ENCODE measurements at places on chromosomes 13 and 19.

GRCh38 chr19:50203281-50204080 is at the start of gene MYH14:
Gene MYH14 (plus strand): TSS chr19:50203622. CDS start chr19:50210366, 6,744 bp downstream.
- no peak for DNase-seq

DNA sequence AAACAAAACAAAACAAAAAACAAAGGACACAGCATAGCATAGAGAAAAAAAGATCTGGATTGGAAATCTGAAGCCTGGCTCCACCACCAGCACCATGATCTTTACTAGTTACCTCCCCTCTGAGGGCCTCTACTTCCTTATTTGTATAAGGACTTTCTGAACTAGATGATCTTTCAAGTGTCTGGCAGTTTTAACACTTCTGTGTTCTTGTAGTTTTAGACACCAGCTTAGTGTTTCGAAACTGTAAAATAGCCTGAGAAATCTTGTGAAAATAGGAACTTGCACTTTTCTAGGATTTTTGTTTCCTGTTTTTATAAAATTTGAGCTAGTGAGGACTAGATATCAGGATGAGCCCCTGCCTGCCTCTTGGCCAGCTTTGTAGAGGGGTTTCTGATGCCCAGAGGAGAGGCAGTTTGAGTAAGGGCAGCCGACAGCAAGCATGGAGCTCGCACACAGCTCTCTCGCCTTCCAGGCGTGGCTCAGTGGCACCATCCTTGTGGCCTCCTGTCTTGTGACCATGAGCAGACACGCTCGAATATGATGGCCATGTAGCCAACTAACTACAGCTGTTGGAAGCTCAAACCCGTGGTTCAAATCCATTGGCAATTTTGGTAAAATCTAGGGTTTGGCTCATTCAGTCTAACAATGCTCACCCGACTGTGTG is 319.0 kb downstream of the KCNRG start:
- no peak for DNase-seq

DNA sequence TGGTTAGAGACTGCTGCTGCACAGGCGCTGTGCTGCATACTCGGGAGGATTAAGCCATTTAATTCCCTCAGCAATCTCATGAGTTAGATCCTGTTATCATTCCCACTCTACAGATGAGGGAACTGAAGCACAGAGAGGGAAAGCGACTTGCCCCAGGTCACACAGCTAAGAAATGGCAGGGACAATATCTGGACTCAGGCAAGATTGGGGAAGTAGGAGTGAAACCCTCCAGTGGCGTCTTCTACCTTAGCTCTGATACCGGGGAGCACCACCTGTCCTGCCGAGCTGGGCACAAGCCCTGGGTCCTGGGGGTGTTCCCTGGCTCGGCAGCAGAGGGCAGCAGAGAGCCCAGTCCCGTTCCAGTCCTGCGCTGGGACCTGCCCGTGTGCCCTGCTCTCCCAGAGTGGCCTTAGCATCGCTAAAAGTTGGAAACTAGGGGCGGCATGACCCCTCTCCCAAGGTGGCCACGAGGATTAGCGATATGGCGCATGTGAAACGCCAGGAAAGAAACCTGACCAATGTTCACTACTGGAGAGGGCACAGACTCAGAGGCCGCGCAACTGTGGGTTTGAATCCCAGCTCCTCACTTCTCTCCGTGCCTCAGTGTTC is 20.5 kb downstream of the CYTH2 start:
- peak; percentile 91 for DNase-seq

- no peak for DNase-seq
Measured at GRCh38 chr13:21541271-21541670, 62.7 kb downstream of the MICU2 start.

DNA sequence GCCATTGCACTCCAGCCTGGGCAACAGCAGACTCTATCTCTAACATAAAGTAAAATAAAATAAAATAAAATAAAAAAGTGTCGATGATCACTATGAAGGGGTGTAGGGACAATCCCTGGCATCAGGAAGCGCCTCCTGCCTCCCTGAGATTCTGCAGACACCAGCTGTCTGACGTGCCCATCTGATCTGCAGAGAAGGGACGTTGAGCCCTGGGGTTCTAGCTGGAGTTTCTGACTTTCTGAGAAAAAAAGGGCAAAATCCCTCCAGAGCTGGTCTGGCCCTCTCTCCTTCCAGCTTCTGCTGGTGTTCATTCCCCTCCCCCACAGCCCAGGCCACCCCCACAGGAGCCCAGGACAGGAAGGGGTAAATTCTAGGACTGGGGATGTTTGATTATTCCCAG is 2.4 kb upstream of the ADGRE5 start:
- no peak for DNase-seq

- DNase-seq, result no peak
Measured at GRCh38 chr13:70541451-70541850, 433.2 kb upstream of the KLHL1 start.

DNA sequence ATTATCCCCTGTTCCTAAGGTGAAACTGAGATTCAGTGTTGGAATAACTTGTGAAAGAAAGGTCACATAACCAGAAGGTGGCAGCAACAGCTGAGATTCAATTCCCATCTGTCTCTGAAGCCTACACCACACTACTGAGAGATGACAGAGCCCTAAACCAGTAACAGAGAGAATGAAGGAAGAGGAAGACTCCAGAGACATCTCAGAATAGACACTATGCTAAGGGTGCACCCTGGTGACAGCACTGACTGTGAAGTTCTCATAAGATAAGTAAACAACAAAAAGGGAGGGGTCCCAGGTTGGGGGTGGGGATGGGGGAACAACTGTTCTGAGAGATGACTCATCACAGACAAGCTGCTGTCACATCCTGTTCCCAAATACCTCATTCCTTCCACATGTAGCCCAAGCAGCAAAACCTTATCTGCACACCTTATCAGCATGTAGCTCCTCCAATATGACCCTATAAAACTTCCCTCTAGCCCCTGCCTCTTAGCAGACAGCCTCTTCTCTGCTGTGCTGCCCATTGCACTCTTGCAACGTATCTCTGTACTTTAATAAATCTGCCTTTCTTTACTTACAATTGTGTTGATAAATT is 46.5 kb downstream of the UTP14C start:
- no peak for DNase-seq

DNA sequence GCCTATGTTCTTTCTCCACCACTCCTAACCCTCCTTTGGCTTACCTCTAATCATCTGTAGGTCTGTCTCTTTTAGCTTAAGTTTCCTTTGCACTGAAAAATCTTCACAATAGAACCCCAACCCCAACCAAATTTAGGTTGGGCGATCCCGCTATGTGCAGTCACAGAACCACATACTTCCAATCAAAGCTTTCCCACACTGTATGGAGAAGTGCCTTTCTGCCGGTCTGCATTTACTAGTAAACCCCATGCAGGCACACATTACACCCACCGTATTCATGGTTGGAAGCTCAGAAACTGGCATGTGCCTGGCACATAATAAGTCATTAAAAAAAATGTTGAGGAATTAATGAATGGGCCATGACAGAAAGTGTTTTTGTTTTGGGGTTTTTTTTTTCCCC is 158.4 kb downstream of the KLF12 start:
- no peak for DNase-seq

DNA sequence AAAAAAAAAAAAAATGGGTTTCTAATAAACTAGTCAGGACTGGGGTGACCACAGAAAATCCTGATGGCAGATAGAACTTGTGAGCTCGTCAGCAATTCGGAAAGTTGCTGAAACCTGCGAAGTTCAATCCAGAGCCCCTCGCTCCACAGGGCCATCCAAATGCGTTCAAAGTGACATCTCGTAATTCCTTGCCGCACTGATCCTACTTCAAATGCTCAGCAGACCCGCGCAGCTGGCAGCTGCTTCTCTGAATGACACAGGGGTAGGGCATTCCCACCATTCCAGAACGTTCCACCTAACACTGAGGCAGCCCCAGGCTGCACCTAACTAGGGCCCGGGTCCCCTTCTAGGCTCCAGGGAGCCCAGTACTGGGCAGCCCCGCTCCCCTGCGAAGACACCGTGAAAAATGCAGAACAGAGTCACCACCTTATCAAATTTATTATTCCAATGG is 4.8 kb upstream of the DAPK3 start:
- no peak for DNase-seq

GRCh38 chr13:100668408-100668807 is 6.2 kb downstream of the TMTC4 start:
- DNase-seq, result no peak

DNA sequence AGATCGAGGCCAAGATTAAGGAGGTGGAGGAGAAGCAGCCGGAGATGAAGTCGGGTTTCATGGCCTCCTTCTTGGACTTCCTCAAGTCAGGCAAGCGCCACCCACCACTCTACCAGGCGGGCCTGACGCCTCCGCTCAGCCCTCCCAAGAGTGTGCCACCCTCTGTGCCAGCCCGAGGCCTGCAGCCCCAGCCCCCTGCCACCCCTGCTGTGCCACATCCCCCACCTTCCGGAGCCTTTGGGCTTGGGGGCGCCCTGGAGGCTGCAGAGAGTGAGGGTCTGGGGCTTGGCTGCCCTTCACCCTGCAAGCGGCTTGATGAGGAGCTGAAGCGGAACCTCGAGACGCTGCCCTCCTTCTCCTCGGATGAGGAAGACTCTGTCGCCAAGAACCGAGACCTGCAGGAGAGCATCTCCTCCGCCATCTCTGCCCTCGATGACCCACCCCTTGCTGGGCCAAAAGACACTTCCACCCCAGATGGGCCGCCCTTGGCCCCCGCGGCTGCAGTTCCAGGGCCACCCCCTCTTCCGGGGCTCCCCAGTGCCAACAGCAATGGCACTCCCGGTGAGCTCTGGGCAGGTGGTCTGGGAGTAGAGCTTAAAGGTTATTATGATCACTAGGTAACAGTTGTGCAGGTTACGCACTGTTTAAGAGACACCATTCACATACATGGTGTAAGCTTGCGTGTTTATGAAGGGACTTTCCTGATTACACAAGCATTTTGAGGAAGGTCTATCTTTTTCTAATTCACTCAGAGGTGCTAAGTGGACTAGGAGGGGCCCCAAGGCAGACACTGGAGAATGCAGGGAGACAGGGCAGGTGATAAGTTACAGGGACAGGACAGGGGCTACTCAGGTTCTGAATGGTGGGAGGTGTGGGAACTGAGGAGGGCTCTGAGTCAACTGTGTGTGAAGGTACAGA is 8.7 kb downstream of the PRR12 start:
- no peak for DNase-seq

DNA sequence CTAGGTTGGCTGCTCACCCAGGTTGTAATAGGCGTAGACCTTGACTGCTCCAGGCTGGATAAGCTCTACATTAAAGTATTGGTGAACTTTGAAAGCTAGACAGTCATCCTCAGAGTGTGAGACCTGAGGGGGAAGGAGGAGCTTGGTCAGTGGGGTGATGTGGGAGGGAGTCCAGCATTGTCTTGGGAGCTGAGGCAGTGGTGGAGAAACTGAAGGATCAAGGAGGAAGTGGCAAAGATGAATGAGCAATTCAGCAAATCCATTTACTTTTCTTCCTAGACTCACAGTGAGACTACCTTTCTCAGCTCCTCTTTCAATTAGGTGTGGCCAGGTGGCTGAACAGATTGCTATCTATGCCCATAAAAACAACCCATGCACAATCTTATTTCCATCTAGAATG is 10.2 kb upstream of the TNFSF14 start:
- DNase-seq, result no peak

DNA sequence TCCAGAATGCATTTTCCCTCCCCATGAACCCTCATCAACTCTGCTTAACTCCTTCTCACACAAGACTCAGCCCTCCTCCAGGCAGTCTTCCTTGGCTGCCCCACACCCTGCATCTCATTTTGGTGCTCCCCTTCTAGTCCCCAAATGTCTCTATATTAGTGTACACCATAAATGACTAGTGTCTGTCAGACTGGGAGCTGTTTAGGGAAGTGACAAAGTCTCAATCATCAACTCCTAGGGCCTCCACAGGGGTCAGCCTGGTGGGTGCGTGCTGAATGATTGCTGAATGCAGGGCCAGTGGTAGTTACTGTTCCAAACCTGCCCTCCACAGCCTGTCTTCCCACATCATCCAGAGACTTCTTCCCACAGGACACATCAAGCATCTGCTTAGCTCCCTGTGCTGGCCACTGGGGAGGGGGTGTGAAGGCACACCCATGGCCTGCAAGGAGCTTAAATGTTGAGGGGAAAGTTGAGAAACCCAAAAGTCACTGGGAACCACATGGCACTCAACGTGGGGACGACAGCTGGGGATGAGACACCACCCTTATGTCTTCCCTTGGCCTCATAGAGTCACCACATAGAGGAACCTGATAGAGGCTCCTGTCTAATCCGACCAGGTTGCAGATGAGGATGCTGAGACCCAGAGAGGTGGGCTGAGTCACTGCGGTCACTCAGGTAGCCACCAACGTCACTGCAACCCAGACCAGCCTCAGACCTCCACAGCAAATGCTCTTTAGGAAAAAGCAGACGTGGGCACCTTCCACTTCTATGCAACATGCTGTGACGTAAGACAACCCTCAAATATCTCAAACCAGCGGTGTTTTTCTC is 79.3 kb upstream of the TM9SF2 start:
- no peak for DNase-seq

GRCh38 chr19:4130744-4131438 is 7.0 kb upstream of the MAP2K2 start:
- DNase-seq, result no peak

DNA sequence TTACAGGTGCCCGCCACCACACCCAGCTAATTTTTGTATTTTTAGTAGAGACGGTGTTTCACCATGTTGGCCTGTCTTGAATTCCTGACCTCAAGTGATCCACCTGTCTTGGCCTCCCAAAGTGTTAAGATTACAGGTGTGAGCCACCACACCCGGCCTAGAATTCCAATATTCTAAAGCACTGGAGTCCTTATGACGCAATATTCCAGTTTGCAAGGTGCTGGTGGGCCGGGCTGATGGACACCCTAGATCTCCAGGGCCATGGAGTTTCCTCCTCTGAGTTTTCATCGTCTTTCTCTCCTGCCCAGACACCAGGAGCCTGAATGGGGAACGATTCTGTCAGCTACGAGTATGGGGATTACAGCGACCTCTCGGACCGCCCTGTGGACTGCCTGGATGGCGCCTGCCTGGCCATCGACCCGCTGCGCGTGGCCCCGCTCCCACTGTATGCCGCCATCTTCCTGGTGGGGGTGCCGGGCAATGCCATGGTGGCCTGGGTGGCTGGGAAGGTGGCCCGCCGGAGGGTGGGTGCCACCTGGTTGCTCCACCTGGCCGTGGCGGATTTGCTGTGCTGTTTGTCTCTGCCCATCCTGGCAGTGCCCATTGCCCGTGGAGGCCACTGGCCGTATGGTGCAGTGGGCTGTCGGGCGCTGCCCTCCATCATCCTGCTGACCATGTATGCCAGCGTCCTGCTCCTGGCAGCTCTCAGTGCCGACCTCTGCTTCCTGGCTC is 8.5 kb upstream of the DHX34 start:
- no peak for DNase-seq

GRCh38 chr19:37551129-37551993 is 43.2 kb downstream of the ZNF571 start:
- DNase-seq, result no peak

- no peak for DNase-seq
Measured at GRCh38 chr19:1438933-1439354, 748 bp downstream of the RPS15 start.

DNA sequence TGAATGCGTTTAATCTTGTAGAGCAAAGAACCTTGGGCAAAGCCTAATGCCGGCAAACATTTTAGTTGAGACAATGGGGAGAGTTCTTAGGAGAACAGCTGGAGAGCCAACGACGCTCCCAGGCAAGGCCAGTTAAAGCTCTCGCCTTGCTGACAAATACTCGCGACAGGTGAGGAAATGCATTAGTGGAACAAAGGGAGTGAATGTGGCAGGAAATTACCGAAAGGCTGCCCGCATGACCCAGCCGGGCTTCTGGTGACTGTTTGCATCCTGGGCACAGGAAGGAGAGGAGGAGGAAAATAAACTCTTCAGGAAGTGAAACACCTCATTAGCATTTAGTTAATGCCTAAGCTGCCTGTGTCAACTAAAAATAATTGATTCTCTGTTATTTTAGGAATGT is 74.6 kb downstream of the SHISA2 start:
- DNase-seq, result no peak

Data from GM19239 (cell line).